Ecto neural progenitor cell (in vitro differentiated cells): ENCODE measurements at places on chromosomes 6 and 20.

GRCh38 chr6:36544228-36544627 is 3.1 kb downstream of the STK38 start:
- no peak for DNase-seq

DNA sequence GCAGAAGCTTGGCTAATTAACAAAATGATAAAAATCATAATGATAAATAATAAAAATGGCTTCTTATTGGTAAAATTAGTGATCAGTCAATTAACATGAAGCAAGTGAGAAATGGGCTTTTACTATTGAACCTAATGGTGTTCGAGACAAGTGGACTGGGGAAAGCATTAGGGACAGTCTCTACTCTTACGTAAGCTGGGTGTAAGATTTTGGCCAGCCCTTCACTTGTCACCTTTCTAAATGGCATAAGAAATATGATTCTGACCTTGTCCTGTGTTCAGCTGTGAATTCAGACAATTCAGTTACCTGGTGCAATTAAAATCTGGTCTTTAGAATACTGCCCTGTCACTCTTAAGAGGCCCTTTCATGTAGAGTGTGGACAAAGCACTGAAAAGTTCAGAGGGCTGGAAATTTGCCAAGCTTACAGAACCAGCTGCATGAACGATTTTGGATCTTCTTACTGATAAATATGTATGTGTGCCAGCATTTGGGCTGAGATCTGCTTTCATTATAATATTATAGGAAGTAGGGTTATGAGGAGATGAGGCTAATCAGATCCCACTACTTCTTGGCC is 115.9 kb downstream of the QRSL1 start:
- no peak for DNase-seq

- peak; percentile 71 for DNase-seq
These were observed 62.4 kb downstream of the JAG1 start for GRCh38 chr20:10611357-10611756.

GRCh38 chr6:6771224-6771945 is 182.9 kb downstream of the LY86 start:
- DNase-seq = no peak

- no peak for DNase-seq
These were observed 30.1 kb downstream of the CDS2 start for GRCh38 chr20:5156675-5157448.

GRCh38 chr6:159572439-159573110 is 120.5 kb downstream of the SOD2 start:
- no peak for DNase-seq

GRCh38 chr6:128327890-128328289 is 192.5 kb downstream of the PTPRK start:
- DNase-seq = no peak

DNA sequence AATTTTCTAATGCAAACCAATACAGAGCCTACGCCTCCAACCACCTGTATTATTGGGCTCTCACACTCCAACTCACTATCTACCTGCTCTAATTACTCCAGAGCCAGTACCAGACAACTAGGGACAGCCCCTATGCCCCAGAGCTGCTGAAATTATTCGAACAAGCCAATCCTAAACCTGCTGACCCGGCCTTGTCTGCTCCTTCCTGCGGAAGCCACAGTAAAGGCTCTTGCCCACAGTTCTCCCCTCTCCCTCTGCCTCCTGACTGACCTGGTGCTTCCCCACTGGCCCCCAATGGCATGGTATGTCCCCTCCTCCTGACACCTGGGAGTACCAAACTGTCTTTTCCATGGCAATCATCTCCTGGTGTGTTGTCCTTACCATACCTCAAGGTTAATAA is 4.1 kb upstream of the TOX2 start:
- peak; percentile 22 for DNase-seq

- no peak for DNase-seq
These were observed 17.1 kb upstream of the CTAGE9 start for GRCh38 chr6:131727868-131728267.

DNA sequence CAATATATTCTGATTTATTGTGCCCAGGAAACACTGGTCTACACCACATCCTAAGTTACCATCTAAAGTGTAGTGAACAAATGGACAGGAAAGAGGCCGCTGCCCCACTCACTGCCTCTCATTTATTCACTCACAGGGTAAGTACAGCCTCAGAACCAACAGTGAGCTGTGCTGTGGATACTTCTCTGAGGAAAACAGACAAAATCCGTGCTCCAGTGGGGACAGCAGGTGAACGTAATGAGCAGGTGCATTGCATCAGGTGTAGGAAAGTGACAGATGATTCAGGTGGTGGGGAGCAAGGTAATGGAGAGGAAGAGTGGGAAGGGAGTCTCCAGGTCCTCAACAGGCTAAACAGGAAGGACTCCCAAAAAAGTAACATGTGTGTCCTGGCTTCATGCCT is 8.4 kb upstream of the ULBP2 start:
- DNase-seq = peak; percentile 34

- no peak for DNase-seq
These were observed 1.4 kb upstream of the ENPP3 start for GRCh38 chr6:131635384-131636340.

- DNase-seq = no peak
These were observed 39.9 kb downstream of the PREX1 start for GRCh38 chr20:48787861-48788375.

DNA sequence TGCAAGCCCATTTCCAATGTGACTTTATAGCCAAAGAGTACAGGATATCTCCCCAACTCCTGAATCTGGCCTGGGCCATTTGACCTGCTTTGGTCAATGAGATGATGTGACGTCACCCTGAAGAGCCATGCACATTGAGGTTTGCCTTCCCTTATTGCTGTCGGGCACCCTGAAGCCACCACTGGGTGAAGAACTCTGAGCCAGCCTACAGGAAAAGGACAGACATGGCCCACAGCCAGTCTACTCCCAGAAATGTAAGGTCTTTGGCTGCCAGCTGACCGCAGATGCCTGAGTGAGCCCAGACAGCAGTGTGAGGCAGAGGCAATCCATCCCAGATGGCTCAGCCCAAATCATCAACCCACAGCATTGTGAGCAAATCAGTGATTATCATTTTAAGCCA is 3.7 kb upstream of the SYNDIG1 start:
- no peak for DNase-seq

DNA sequence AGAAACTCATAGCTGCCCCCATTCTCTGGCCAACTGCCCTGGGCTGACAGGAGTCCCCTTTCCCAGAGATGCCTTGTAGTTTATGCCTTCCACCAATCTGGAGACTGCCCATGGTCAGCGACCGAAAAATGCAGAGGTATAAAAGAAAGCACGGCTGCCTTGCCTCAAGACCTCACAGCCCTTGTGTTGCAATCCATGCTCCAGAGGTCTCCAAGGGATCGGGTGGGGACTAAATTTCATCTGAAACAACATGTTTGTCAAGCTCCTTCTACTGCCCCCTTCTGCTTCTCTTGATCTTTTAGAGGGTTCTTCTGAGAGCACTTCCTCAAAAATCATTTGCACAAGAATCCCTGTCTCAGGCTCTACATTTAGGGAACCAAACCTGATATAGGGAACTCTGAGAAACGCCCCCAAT is 128.8 kb downstream of the PLCB1 start:
- no peak for DNase-seq

DNA sequence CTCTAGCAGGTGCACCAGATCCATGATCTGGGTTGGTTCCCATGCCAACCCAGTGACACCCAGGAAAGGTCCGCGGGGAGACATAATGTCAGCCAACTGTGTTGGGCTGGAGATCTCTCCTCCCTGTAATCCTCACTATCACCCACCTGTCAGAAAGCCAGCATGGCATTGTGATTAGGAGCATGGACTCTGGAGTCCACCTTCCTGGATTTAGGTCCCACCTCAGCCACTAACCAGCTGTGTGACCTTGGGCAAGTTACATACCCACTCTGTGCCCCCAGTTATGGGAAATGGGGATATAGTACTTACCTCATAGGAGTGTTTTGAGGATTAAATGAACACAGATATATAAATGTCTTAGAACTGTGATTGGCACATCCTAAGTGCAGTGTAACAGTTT is 97.9 kb downstream of the ZDHHC14 start:
- DNase-seq = no peak

GRCh38 chr20:20063941-20064702 is 11.8 kb downstream of the CFAP61 start:
- DNase-seq = no peak

GRCh38 chr20:21238818-21239536 is 64.2 kb upstream of the XRN2 start:
- no peak for DNase-seq

- DNase-seq = no peak
These were observed 82.1 kb downstream of the ADAT2 start for GRCh38 chr6:143368426-143368825.

- no peak for DNase-seq
These were observed 467 bp downstream of the PXT1 start for GRCh38 chr6:36442103-36442670.

DNA sequence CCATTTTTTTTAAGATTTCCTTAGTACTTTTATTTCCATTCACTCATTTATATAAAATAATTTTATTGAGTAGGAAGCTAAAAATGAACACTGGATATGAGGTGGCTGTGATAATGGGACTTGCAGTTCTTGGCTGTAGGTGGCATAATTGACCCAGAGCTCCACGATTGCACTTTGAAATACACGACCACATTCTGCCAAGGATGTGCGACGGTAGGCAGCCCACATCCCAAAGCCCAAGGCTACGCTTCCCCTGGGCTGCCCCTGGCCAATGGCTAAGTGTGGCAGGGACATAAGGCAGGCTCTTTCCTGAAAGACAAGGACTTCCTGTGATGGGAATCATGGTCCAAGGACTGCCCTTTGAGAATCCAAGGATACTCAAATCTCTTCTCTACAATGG is 43.7 kb upstream of the ADTRP start:
- no peak for DNase-seq

DNA sequence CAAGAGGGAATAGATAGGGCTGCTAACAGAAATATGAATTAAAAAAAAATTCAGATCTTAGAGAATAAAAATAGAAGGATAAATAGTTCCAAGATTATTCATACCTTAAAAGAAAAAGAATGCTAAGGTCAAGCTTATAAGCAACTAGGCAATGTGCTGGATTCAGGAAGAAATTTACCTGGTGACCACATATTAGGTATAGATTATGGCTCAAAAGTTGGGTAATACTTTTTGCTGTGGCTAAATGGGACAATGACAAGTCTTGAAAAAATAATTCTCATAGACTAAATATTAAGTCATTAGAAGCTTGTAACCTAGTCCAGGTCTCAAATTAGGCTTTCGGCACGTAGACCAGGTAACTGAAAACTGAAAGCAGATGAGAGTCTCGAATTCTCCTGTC is 17.2 kb downstream of the MAP3K5 start:
- DNase-seq = no peak

- DNase-seq = no peak
These were observed 101.6 kb downstream of the DST start for GRCh38 chr6:56541030-56541600.

GRCh38 chr6:1629316-1629715 is 19.6 kb downstream of the FOXC1 start:
- no peak for DNase-seq

GRCh38 chr20:45934046-45934585 is 367 bp upstream of the PCIF1 start:
- DNase-seq = no peak

GRCh38 chr20:40414843-40415615 is 274.0 kb downstream of the MAFB start:
- no peak for DNase-seq

DNA sequence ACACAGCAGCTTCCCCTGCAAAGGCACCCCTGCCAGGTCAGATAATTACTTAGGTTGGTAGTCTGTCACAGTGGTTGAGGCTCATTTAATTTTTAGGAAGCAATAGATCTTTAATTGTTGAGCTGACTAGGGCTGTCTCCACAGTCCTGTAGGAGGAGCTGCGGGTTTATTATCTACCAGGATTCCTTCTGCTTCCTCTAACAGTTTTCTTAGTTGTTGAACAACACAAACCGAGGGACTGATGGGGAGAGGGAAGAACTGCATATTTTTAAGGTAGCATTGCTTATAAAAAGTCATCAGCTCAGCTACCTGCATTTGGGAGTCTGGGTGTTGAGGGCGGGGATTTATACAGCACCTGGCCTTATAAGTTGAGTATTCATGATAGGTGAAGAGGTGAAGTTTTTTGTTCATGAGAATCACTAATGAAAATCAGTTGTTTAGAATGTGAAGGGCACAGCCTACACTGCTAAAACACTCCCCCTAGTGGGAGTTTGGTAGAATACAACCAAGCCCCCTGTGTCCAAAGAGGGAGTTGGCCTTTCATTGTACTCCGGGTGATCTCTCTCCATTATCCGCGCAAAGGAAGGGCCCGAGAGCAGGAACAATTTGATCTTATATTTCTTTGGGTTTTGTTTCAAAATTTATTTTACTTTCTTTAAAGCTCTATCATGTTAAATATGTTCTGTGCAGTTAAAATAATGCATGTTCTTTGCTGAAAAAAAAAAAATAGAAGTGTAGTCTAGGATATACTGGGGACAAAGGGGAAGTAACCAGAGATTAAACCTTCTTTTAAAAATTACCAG is 69.6 kb downstream of the SSR1 start:
- DNase-seq = peak; percentile 62

- DNase-seq = no peak
These were observed 32.7 kb downstream of the SLX4IP start for GRCh38 chr20:10467681-10468339.

DNA sequence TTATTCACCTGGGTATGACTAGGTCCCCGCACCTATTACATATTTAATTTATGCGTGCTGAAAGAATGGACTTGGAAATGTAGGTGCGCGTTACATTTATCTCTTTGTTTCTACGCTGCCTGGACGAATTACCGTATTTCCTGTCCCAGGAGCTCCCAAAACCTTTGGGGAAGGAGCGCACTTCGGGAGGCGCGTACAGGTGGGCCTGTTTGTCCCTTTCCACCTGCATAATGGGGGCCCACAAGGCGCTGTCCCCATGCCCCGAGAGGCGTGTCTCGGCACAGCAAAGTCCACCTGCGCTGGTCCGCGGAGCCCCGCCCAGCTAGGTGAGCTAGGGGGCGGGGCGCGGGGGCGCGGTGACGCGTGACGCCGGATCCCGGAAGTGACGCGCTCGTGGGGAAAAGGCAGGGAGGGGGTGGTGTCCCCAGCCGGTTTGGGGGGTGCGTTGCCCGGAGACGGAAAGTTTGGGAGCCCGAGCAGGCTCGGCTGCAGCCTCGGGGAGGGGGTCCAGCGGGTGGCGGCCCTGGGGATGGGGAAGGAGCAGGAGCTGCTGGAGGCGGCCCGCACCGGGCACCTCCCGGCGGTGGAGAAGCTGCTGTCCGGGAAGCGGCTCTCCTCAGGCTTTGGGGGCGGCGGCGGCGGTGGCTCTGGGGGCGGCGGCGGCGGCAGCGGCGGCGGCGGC is at the start of gene ANKS1A:
ANKS1A (plus strand) TSS at position 382 of the 682 bp plus-strand sequence; CDS start at position 530, 148 bp downstream.
- DNase-seq = peak; percentile 89

- no peak for DNase-seq
These were observed 79.1 kb upstream of the ZFP64 start for GRCh38 chr20:52270696-52271095.

GRCh38 chr20:57223648-57224489 is 42.6 kb downstream of the BMP7 start:
- no peak for DNase-seq

GRCh38 chr6:6466967-6467761 is 121.4 kb upstream of the LY86 start:
- DNase-seq = no peak
